NCI-H1417 (cell line): ENCODE measurements at places on chromosomes 16 and 17.

DNA sequence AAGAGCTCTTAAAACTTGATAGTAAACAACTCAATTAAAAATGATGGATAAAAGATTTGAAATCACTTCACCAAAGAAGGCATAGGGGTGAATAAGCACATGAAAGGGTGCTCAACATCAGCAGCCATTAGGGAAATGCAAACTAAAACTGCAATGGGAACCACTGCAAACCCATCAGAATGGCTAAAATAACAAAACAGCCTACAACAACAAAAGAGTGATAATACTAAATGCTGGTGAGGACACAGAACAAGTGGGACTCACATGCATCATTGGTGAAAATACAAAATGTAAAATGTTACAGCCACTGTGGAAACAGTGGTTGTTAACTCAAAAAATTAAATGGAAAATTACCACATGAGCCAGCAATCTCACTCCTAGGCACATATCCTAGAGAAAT is 121.5 kb downstream of the CDK5R1 start:
- DNase-seq, result no peak

DNA sequence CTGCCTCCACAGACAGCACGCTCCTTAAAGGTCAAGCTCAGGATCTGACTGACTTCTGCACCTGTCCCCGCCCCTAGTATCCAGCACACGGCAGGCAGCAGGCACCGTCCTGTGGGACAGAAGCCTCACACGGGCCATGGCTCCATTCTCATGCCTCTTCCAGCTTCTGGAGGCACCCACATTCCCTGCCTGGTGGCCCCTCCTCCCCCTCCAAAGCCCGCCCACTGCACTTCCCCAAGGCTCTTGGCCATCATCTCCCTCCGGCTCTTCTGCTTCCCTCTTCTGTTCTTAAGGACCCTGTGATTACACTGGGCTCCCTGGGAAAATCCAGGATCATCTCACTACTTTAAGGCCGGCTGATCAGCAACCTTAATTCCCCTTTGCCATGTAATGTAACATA is 3.5 kb downstream of the CANT1 start:
- no peak for DNase-seq

GRCh38 chr17:75006653-75007052 is 5.8 kb upstream of the MRPL58 start:
- DNase-seq, result no peak

GRCh38 chr16:86926181-86927094 is 348.1 kb downstream of the FOXL1 start:
- DNase-seq, result no peak

DNA sequence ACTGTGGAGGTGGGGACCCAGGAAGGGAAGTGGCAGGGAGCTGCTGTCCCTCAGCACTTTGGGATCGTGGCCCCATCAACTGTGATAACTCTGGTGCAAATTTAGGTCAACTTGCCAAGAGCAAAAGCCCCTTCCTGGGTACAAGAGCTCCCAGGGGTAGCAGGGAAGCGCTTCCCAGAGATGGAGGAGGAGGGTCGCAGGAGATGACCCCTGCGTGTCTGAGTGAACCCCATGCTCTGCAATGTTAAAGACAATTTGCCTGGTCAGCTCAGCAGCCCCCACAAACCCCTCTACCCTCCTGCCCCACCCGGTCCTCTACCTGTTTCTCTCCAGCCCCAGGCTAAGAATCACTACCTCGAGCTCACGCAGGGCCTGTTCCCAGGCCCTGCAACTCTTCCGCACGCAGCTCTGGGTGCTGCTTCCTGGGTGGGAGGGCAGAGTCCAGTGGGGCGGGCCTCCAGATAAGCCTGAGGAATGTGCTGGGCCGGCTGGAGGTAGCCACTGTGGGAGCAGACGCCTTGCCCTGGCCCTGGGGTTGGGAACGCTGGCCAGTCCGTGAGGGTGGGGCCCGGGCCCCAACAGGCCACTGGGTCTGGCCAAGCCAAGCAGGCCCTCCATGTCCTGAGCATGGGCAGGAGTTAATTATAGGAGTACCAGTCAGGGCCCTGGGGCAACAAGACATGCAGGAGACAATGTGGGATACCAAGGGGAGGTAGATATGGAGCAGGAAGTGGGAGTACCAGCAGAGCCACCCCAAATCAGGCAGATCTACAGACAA is 6.1 kb downstream of the DOK4 start:
- DNase-seq, result no peak

DNA sequence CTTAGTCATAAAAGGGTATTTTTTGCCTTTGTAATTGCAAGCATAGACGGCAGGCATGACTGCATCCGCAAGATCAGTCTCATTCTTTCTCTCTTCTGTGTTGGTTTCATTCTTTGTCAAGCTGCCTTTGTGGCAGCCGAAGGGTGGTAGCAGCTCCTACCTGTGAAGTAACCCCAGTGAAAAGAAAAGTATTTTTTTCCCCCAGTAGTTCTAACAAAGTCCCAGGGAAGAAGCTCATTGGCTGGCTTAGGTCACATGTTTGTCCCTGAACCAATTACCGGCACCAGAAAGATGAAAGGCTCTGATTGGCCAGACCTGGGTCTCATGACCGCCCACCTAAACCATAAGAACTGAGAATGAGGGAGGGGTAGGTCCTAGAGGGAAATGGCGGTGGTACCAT is 110.7 kb downstream of the RAP1GAP2 start:
- no peak for DNase-seq

- DNase-seq, result no peak
These were observed 25.5 kb upstream of the PMP22 start for GRCh38 chr17:15290605-15291004.

GRCh38 chr17:43338886-43339516 is 59.8 kb upstream of the ARL4D start:
- peak; percentile 88 for DNase-seq

DNA sequence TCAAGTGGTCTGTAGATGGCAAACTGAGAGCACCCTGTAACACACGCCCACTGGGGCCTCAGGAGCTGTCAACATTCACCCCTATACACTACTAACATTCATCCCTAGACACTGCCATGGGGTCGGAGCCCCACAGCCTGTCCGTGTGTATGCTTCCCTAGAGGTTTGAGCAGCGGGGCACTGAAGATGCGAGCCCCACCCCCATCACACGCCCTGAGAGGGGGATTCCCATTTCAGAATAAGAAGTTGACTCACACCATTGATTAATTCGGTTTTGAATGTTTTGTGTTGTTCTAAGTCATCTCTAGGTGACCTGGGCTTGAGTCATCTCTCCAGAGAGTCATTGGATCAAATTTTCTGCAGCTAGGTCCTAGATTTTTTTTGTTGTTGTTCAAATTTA is 37.3 kb upstream of the MMD start:
- no peak for DNase-seq
